NCI-H1105 (cell line): ENCODE measurements at places on chromosomes 12 and 14.
A peak's percentile ranks its signal among the peaks of the same experiment; 100 is the strongest.

GRCh38 chr12:98449584-98449983, 65.8 kb upstream of the TMPO start:
- DNase-seq = no peak

- DNase-seq = no peak
These were observed 205.1 kb downstream of the NEDD1 start for GRCh38 chr12:97112136-97112535.

- no peak for DNase-seq
These were observed 147.9 kb upstream of the E2F7 start for GRCh38 chr12:77213319-77213718.

DNA sequence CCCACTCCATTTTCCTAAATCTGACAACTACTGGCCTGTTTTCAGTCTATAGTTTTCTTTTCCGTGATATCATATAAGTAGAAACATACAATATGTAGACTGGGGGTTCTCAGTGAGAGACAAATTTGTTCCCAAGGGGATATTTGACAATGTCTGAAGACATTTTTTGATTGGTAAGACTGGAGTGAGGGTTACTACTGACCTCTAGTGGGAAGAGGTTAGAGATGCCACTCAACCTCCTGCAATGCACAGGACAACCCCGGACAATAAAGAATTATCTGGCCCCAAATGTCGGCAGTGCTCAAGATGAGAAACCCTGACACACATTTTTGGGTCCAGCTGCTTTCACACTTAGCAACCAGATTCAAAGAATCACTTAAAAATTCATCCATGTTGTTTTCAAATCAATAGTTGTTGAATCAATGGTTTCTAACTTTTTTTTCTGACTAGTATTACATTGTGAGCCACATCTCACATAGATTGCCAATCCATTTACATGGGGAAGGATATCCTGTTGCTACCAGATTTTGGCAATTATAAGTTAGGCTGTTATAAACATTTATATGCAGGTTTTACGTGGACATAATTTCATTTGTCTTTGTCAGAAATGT, 307.1 kb downstream of the RPL10L start:
- DNase-seq = peak; percentile 30
